ENCODE measurements at places on chromosomes 4 and X. TPM values are rescaled to one million over a fixed set of nuclear protein-coding genes. Genes with fewer than 3 reads are reported as not detected.

Gene CC2D2A
- 11.8 TPM for total RNA-seq

Gene SYTL5
- 0.41 TPM for total RNA-seq

Gene NDNF
- total RNA-seq = not detected

Gene MAGEA12
- total RNA-seq = 0.19 TPM

Gene CENPVL3
- total RNA-seq = 0.47 TPM

Gene ZDHHC15
- not detected for total RNA-seq

Gene GAGE13
- total RNA-seq = not detected

Measured in A549 treated with CpdA at 1 μM for 4 hours (cell line).